ENCODE measurements at places on chromosomes 1 and 21. TPM values are rescaled to one million over a fixed set of nuclear protein-coding genes. Genes with fewer than 3 reads are reported as not detected.

The SOX13 gene
- polyA plus RNA-seq: 13.1 TPM

DNA sequence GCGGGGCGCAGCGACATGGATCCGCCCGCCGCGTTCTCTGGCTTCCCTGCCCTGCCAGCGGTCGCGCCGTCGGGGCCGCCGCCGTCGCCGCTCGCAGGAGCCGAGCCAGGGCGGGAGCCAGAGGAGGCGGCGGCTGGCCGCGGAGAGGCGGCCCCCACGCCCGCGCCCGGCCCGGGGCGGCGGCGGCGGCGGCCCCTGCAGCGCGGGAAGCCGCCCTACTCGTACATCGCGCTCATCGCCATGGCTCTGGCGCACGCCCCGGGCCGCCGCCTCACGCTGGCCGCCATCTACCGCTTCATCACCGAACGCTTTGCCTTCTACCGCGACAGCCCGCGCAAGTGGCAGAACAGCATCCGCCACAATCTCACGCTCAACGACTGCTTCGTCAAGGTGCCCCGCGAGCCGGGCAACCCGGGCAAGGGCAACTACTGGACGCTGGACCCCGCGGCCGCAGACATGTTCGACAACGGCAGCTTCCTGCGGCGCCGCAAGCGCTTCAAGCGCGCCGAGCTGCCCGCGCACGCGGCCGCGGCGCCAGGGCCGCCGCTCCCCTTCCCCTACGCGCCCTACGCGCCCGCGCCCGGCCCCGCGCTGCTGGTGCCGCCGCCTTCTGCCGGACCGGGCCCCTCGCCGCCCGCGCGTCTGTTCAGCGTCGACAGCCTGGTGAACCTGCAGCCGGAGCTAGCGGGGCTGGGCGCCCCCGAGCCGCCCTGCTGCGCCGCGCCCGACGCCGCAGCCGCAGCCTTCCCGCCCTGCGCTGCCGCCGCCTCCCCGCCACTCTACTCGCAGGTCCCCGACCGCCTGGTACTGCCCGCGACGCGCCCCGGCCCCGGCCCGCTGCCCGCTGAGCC is 459 bp downstream of the FOXE3 start:
- DNase-seq: no peak

The SUCO gene
- 4.9 TPM for polyA plus RNA-seq

- no peak for DNase-seq
Observed at GRCh38 chr21:14589855-14590563, 43.9 kb upstream of the SAMSN1 start.

GRCh38 chr1:155809088-155809487 is 47.9 kb downstream of the GON4L start:
- DNase-seq: no peak

The PROK1 gene
- polyA plus RNA-seq: 0.23 TPM
